Sigmoid colon (tissue), 7 donors: ENCODE measurements at places on chromosomes 12 and 14. TPM values are rescaled to one million over a fixed set of nuclear protein-coding genes. Genes with fewer than 3 reads are reported as not detected.
A peak's percentile ranks its signal among the peaks of the same experiment; 100 is the strongest.

- no peak for DNase-seq
Measured at GRCh38 chr12:45732936-45733335, 3.4 kb downstream of the ARID2 start.

GRCh38 chr14:84420221-84420620 lies 1109.7 kb upstream of the FLRT2 start:
- no peak for DNase-seq

GRCh38 chr14:26993556-26993955 lies 395.7 kb upstream of the NOVA1 start:
- no peak for DNase-seq

DNA sequence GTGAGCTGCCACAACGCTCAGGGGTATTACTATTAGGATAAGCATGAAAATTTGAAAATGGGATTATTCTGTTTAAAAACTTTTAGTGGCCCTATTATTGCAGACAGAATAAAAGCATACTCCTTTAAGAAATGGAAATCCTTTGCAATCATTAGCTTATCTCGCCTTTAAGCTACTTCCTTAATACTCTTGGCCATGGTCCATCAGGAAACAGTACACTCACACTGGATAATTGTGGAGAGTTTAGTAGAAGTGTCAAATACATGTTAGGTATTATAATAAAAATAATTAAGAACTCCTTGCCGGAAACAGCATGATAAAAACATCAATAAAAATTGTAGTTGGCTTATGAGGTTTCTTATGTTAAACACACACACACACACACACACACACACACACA lies 100.4 kb upstream of the PPFIA2 start:
- no peak for DNase-seq

- DNase-seq: no peak
Measured at GRCh38 chr14:72742118-72742837, 151.6 kb downstream of the DPF3 start.

DNA sequence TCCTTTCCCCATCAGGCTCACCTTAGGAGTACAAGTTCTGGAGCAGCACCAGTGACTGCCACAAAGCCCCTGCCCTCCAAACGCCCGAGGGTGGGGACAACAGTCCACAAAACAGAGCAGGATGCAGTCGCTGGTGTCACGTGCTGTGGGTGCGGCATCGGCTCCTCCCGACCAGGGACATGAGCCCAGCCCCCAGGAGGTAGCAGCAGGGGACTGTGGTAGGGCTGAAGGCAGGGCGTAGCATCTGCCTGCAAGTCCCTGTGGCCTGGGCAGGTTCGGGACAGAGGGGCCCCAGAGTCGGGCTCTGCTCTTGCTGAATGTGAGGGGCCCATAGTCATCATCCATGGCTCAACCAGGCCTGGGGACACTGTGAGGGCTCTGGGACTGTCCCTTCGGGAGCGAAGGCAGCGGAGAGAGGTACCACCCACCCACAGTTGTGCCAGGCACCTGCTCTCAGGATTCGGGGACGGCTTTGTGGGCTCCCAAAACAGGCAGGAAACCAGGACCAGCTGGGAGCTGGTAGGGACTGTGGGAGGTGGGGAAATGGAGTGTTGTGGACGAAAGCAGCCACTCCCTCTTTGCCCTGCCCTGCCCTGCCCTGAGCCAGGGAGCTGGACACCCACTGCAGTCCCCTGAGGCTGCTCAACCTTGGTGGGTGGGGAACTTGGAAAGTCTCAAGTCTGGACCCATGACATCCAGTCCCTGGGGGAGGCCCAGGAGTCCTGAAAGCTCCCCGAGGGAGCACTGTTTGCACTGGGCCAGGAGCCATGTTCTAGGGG lies 30.7 kb downstream of the FBRSL1 start:
- no peak for DNase-seq

DNA sequence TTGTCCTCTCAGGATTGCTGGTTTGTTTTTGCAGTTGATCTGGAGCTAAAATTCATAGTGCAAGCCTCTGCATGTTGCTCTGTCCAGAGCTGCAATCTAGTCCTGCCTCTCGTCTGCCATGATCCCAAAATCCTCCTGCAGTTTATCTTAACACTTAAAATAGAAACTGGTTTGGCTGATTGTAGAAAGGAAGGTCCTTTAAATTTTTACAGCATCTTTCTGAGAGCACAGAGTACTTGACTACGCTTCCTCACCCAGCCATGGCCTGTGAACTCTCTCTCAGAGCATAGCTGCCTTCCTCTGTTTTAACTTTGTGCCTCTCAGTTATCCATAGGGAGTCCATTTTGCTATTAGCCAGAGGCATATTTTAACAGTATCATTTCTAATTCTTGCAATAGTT lies 877.1 kb downstream of the C12orf50 start:
- no peak for DNase-seq

GRCh38 chr12:51379571-51379970 lies 11.6 kb downstream of the GALNT6 start:
- no peak for DNase-seq

DNA sequence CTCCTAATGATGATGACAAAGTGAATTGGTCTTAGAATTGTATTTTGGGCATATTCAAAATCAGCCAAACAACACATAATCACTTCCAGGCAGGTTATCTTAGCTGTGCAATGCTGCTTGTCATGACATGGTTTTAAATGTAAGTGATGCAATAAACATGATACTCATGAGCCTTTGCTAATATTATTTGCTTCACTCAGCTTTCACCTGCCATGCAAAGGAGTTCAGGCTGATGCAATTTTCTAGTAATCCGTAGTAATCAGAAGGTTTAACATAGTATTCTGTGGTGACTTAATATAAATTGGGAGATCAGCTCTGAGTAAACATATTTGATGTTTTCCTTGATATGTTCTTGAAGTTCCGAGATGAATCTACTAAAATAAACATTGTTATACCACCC lies 29.1 kb downstream of the TMEM260 start:
- no peak for DNase-seq

DNA sequence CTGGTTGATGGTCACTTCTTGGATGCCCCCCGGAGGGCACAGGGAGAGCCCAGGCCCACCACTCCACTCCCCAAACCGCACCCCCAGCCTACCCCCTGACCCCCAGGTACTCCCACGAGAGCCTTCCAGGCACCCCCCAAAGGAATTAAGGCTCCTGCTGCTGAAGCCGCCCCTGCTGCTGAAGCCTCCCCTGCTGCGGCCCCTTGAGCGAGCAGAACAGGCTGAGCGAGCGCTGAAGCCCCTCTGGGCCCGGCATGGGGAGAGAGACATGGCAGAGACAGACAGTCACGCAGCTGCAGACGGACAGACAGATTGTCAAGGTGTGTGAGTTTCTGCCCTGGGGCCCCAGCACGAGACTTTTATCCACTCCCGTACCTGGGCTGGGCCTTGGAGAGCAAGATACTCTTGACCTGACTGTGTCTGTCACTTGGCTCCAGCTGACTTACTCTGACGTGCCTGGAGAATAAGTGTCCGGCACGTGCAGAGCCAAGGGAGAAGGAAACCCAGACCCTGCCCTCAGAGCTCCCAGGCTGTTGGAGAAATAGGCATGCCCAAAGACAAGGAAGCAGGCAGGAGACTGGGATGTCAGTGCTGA lies at the start of gene KRT78:
Gene KRT78 (minus strand): TSS at position 334 of the 595 bp plus-strand sequence. CDS start 64 bp downstream, at position 270.
- no peak for DNase-seq

DNA sequence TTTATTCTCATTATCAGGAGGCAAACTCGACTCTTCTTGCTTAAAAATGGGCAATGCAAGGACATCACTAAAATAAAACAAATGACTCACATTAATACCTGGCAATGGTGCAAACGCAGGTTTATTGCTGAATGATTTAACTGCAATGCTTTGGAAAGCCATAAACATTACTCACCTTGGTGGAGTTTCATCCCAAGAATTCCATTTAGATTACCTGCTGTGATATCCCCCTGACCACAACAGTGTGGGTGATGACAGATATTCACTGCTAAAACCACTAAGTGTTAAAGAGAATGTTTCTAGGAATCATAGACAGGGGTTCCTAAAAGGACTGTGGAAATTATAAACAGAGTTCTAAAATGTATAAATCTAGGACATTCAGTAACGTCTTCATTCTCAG lies 35.3 kb upstream of the CSRNP2 start:
- DNase-seq: no peak

GRCh38 chr12:92803903-92804302 lies 101.1 kb downstream of the PLEKHG7 start:
- DNase-seq: no peak

GRCh38 chr12:58295268-58295667 lies 353.9 kb downstream of the ATP23 start:
- no peak for DNase-seq

DNA sequence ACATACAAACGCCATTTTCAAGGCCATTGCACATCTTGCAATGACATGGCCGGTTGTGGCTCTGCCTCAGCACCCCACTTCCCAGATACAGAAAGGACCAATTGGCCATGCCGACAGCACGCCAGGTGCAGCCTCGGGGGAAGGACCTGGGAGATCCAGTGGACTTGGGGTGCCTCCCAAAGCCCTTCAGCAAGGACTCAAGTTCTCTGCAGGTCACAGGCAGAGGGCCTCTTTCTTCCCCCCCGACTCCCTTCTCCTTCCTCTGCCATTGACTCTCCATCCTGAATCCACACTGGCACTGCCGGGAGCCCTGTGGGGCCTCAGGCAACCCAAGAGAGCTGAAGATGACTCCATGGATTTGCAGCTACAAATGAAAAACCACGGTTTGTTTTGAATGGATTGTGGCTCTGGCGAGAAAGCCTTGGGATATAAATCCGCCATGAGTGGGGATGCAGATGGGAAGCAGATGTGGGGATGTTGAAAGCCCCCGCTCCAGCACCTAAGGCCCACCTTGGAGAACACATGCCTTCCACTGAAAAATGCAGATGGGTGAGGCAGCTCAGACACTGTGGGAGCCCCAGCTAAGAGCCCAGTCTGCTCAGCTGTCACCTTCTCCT lies 35.1 kb upstream of the LTBP2 start:
- peak; percentile 33 for DNase-seq

DNA sequence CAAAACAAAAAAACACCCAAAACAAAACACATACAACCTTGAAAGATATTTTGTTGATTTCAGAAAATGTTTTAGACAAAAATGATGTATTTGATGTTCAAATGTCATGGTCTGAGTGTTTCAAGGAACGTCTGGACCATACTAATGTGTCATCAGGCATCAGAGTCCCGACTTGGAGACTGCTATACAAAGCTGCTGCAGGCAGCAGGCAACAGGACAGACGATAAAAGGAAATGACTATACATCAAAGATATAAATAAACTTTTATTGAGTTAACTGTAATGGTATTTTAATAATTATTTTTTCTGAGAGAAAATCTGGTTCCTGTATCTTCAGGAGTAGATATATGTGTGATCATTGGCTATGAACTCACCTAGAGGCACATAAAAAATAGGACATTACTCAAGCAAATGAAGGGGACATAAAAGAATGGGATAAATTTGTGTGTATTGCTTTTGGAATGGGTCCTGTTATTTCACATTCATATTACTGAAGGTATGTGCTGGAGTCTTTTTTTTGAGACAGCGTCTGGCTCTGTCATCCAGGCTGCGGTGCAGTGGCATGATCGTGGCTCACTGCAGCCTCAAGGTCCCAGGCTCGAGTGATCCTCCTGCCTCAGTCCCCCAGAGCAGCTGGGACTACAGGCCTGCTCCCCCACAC lies 87.3 kb upstream of the HECTD1 start:
- no peak for DNase-seq

DNA sequence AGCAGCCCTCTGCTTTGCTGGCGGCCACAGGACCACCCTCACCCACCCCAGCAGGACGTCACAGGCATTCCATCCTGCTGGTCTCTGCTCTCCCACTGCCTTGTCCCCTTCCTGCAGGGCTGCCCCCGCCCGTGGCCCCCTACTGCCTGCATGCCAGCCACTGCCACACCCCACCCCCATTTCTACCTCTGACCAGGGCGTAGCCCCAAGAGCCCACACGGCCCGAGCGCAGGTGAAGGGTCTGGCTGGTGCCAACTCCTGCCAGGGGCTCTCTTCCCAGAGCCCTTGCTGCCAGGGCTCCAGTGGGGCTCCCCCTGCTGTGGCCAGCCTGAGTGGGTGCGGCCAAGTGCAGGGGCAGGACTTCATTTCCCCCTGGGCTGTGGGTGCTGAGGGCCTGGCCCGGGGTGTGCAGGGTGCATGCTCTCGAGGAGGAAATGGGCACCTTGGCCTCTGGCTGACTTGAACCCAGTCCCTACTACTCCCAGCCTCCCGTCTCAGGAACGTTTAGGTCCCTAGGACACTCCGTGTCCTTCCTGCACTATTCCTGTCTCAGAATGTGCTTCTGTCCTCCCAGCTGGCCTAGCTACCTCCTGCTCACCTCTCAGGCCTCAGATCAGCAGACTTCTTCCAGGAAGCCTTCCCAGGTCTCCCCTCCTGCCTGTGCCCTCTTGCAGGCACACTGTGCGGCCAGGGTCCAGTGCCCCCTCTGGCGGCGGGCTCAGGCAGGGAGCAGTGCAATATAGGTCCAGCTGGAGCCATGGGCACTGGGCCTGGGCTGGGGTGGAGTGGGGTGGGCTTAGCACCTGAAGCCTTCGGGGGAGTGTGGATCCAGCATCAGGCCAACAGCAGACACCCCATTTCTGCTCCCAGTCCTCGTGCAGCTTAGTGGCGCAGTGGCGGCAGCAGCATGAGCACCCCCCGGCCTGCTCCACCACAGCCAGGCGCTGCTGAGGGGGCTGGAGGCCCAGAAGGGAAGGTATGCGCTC lies 1.4 kb downstream of the LBHD2 start:
- no peak for DNase-seq

DNA sequence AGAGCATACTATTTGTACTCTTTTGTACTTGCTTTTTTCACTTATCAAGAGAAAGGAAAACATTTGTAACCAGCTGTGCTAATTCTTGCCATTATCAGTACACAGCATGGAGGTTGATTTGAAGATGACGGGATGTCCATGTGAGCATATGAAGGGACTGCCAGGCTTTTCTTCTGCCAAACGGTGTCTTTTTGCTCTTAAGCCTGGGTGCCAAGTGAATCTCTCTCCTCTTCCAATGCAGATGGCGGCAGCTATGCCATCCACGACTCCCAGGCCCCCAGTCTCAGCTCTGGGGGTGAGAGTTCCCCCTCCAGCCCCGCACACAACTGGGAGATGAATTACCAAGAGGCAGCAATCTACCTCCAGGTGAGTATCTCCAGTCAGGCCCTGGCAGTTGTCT lies 38.9 kb downstream of the TPCN1 start:
- DNase-seq: peak; percentile 56

GRCh38 chr14:29865299-29865698 lies 62.3 kb downstream of the PRKD1 start:
- no peak for DNase-seq

GRCh38 chr12:29698756-29699155 lies 85.0 kb downstream of the TMTC1 start:
- DNase-seq: no peak

- DNase-seq: peak; percentile 89
Measured at GRCh38 chr12:62834406-62834805, 100.5 kb downstream of the PPM1H start.

The DAO gene
- not detected for total RNA-seq

The PLXNC1 gene
- 4.3 TPM for total RNA-seq

The TMED8 gene
- 15.0 TPM for total RNA-seq

The DHRS1 gene
- 13.9 TPM for total RNA-seq

The PTPN6 gene
- 10.0 TPM for total RNA-seq

The CLEC9A gene
- not detected for total RNA-seq

The KRT8 gene
- total RNA-seq: 36.4 TPM

The HOXC11 gene
- not detected for total RNA-seq

The WSCD2 gene
- total RNA-seq: 1.6 TPM
